ENCODE measurements at places on chromosomes 6 and 20. TPM values are rescaled to one million over a fixed set of nuclear protein-coding genes. Genes with fewer than 3 reads are reported as not detected.

Gene SEL1L2
- total RNA-seq: not detected

Gene SMOC2
- not detected for total RNA-seq

DNA sequence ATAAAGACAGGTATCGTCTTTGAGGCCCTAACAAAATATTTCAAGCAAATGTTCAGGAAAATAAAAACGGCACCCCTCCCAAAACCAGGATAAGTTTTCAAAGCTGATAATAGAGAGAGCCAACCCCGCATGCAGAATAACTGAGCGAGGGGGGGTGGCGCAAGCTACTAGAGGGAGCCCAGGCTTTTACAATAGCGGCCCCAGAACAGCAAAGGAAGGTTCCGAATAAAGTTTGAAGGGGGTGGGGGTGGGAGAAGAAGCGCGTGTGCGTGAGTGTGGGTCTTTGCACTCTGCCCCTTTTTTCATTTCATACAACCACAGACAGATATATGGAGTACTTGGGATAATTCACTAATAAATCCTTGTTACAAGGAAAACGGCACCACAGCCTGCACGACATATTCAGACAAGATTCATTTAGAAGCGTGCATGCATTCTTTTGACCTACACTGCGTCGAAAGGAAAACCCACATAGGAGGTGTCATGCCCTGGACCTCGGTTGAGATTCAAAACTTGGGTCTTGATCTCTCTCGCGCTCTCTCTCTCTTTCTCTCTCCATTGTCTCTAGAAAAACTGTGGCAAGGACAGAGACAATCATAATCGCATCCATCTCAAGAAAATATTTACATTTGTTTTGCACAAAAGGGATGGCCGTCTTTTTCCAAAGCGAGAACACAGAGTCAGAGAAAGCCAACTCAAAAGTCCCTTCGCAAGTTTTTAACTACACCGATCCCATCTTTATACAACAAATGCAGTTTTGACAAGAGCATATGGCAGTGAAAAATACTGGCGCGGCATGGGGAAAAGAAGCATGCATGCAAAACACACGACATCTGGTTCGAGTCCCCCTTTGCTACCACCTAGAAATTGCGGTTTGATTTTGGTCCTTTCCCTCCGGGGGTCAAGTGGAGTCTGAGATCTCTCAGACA lies 1.6 kb downstream of the OLIG3 start:
- DNase-seq: no peak
- H3K4me1 ChIP-seq: peaks cover 42% of the 10 kb centered on the region
- peaks cover 90% of the 10 kb centered on the region for H3K27me3 ChIP-seq
- no peak overlapping the region for H3K4me3 ChIP-seq
- H3K36me3 ChIP-seq: peaks cover 4% of the 10 kb centered on the region

DNA sequence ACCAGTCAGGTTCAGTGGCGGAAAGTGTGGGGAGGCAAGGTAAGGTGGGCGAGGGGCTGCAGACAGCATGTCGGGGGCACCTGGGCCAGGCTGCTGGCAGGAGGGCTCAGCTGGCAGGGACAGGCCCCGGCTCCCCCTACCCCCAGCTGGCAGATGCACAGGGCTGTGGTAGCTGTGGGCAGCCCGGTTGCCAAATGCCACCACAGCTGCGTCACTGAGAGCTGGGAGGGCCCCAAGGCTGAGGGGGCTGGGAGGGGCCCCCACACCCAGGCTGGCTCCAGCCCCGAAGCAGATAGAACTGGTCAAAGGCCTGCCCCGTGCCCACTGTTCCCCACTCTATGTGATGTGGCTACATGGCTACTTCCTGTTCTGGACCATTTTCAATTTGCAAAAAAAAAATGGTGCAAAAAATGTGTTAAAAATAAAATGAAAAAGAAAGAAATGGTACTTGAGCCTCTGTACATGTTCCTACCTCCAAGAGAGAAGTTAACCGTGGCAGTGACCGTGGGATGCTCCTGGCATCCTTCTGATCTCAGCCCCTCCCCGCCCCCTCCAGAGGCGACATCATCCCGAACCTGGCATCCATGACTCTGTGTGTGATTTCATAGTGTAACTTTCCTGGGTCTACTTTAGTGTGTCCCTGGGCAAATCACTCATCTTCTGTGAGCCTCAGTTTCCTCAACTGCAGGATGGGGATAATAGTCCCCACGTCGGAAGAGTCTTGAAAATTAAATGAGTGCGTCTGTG lies 64.4 kb downstream of the UBE2V1 start:
- DNase-seq: no peak
- H3K4me1 ChIP-seq: peaks cover 11% of the 10 kb centered on the region
- no peak overlapping the region for H3K4me3 ChIP-seq
- H3K27me3 ChIP-seq: peaks cover 10% of the 10 kb centered on the region

Gene CNPY3
- 51.3 TPM for total RNA-seq

Gene SALL4
- total RNA-seq: 2.3 TPM
